ENCODE measurements at places on chromosomes 6 and 20. TPM values are rescaled to one million over a fixed set of nuclear protein-coding genes. Genes with fewer than 3 reads are reported as not detected.

The RFX6 gene
- not detected for total RNA-seq

The PRSS16 gene
- 10.2 TPM for total RNA-seq

The TSPO2 gene
- not detected for total RNA-seq

The CST2 gene
- not detected for total RNA-seq

The KIF6 gene
- 0.39 TPM for total RNA-seq

The ZNF831 gene
- total RNA-seq = not detected

The ZNF334 gene
- 12.2 TPM for total RNA-seq

The RBM24 gene
- 0.11 TPM for total RNA-seq

The SEMG1 gene
- not detected for total RNA-seq

The SAYSD1 gene
- total RNA-seq = 17.3 TPM

The SLC22A7 gene
- total RNA-seq = not detected

The PNLDC1 gene
- total RNA-seq = not detected

The F13A1 gene
- total RNA-seq = not detected

The CYP39A1 gene
- total RNA-seq = 0.22 TPM

The GJA10 gene
- not detected for total RNA-seq

The STX16 gene
- total RNA-seq = 41.6 TPM

The PRR18 gene
- total RNA-seq = not detected

The LPA gene
- not detected for total RNA-seq

The C6orf163 gene
- 0.76 TPM for total RNA-seq

The BPIFB4 gene
- total RNA-seq = not detected

The SPATA2 gene
- 3.1 TPM for total RNA-seq

The SPATA25 gene
- total RNA-seq = 0.98 TPM

The MC3R gene
- total RNA-seq = not detected

The WFDC5 gene
- not detected for total RNA-seq

Data from placental epithelial cell (primary cell).